Activated naive CD4-positive, alpha-beta T cell treated with anti-CD3 and anti-CD28 coated beads, Interleukin-2, amount 10 ng/mL, durations not matched to agents 7 days and 5 days (primary cell): ENCODE measurements at places on chromosomes 13 and 19.

GRCh38 chr19:11138601-11139300 lies 16.8 kb downstream of the SPC24 start:
- no peak for DNase-seq

DNA sequence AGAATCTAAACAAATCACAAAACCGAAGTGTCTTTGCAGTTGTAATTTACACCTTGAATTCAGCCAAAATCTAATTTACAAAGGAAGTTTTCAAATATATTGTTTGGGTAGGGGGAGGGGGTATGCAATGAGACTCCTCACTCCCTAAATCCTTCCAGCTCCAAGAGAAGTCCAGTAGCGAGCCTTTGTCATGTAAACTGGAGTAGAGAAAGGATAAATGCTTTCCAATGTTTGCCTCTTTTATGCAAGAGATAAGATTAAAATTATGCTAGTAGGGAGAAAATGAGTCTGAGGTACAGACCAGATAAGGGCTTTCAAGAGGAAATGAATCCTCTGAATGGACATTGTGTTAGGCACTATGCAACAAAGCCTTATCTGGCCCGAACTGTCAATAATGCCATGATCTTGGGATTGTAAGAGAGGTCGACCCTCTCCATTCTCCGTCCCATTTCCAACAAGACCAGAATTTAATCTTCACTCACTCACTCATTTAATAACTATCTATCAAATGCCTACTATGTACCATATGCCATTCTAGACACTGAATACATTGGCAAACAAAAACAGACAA lies 199.2 kb downstream of the LACC1 start:
- DNase-seq, result no peak

DNA sequence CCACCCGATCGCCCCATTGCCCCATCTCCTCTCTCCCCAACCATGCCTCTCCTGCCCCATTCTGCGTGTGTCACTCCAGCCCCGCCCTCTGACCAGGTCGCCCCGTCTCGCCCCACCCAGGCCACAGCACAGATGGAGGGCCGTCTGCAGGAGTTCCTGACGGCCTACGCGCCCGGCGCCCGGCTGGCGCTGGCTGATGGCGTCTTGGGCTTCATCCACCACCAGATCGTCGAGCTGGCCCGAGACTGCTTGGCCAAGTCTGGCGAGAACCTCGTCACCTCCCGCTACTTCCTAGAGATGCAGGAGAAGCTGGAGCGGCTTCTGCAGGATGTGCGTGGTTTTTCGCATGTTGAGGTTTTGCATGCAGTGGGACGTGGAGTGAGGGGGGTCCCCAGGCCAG lies 26.2 kb downstream of the MAST3 start:
- no peak for DNase-seq

DNA sequence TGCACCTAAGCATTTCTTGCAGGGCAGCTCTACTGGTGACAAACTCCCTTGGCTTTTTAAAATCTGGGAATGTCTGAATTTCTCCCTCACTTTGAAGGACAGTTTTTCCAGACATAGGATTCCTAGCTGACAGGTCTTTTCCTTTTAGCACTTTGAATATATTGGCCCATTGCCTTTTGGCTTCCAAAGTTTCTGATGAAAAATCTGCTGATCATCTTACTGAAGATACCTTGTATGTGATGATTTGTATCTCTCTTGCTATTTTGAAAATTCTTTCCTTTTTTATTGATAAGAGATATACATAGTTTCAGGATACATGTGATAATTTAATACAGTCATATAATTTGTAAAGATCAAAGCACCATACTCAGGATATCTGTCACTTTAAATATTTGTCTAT lies 211.1 kb downstream of the ZIC5 start:
- DNase-seq, result no peak

DNA sequence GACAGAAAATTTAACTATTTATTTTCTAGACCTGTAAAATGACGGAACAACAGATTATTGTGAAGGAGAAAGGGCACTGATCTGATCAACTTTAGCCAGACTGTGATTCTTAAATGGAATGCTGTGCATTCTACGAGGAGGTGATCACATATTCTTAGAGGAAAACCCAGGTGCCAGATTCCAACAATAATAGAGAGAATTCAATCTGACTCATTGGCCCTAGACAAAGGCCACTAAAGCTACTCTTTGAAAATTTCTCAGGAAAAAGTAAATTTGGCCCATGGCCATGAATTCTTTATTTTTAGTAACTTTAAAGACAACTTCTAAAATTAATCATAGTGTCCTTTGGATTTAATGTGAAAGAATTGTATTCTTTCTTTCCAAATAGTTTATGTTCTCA lies 58.6 kb upstream of the POSTN start:
- no peak for DNase-seq
